PC-3 (cell line): ENCODE measurements at places on chromosomes 12 and 14.

GRCh38 chr12:82685790-82686167, 927 bp upstream of the TMTC2 start:
- peak; percentile 97 for DNase-seq

GRCh38 chr12:42145552-42146215, 1.0 kb upstream of the GXYLT1 start:
- DNase-seq, result peak; percentile 4

GRCh38 chr14:80445605-80446004, 234.3 kb upstream of the DIO2 start:
- DNase-seq, result no peak

DNA sequence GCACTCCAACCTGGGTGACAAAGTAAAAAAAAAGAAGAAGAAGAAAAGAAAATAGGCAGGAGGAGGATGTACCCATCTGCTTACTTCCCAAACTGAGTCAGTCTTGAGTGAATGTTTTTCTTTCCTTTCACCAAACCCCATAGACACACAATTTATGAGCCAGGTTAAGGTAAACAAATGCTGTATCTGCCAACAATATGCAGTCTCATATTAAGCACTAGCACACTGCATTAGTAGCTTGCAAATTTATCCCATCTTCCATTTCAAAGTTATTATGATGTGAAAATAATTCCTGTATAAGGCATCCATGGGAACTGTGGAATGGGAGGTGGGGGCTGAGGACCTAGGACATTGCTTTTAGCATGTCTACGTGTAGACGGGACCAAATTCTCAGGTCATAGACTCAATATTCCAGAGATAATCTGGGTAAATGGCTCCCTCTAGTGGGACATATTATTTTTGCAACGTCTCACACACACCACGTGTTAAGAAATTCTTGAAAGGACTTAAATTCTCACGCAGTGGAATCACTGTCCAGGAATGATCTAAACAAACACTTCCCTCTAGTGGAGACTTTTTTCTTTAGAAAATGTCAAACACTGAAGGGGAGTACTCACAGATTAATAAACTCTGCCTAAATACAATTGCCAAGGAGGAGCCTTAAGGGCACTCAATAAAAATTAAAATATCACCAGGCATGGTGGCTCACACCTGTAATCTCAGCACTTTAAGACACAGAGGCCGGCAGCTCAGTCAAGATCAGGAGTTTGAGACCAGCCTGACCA, 17.1 kb upstream of the OR10P1 start:
- DNase-seq, result peak; percentile 99

GRCh38 chr12:104090685-104091084, 26.4 kb downstream of the HCFC2 start:
- DNase-seq, result peak; percentile 15

DNA sequence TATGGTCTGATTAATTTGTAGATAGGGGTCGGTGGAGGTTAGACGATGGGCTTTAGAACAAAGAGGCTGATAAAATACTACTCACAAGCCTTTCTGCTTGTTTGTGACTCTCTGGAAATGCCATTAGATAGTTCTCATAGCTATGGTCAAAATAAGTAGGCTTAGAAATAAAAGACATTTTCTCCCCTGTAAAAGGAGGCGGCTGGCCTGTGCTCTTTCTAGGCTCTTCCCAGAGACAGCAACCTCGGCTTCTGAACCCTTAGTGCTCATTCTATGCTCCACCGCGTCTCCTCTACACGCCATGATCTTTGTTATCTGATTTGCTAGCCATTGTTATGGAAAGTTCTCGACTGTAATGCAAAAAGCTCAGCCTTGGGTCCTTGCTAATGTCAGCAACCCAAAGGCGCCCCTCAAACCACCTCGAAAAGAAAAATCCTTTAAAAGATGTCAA, 64.5 kb downstream of the CRADD start:
- peak; percentile 45 for DNase-seq

GRCh38 chr14:69931960-69932359, 52.7 kb downstream of the SMOC1 start:
- no peak for DNase-seq

- DNase-seq, result no peak
These were observed 904 bp upstream of the MAP4K5 start for GRCh38 chr14:50533241-50533705.

- DNase-seq, result peak; percentile 86
These were observed 10.2 kb downstream of the OR6S1 start for GRCh38 chr14:20631023-20631879.

DNA sequence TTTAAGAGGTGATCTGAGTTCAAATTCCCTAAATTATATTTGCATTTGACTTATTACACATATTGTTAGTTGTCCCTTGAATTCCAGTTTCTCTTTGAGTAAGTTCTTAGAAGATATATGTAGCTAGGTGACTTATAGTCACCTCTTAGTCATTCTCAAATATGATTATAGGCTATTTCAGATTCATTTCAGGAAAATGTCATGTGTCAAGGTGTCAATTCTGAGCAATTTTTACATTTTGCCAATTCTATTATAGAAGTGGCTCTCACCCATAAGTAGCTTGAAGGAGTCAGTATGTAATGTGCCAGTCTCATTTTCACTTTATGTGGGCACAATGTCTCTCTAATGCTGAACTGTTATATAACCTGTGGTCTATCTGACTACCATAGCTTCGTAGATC, 623.4 kb downstream of the DIO2 start:
- no peak for DNase-seq

GRCh38 chr12:75526655-75527511, 15.5 kb upstream of the KRR1 start:
- DNase-seq, result peak; percentile 75

DNA sequence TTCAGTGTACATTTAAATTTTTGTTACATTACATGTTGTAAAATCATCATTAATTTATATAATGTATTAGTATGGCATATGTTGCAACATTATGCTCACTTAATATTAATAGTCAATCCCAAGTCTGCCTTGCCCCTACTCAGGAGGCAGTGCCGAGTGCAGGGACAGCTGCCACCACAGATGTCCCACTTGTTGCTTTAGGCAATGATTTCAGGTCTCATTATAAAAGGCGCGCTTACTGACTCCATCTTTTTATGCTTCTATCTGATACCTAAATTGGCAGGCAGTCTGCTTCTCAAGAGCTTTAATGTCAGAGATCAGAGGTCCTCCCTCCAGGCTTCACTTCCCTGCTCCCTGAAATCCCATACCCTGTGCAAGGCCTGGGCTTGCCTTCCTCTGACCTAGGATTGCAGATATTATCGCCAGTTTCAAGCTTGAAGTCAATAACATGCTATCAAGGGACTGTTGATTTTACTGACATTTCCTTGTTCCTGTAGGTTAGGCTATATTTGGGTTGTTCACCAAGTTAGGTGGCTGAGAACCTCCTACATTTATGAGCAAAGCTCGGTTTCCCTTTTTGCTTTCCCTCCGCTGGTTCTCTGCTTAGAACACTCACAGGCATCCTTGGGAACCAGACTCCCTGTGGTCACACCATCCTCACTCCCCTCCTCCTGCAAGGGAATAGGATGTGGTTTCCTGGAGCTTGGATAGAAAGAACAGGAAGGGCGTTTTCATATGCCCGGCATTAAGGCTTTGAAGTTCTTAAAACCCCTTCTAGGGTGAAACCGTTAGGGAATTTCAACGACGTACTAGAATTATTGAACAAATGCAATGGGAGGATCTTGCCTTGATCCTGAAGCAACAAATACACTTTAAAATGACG, 208.4 kb upstream of the FKBP4 start:
- no peak for DNase-seq

GRCh38 chr12:106171117-106171750, 32.5 kb upstream of the NUAK1 start:
- DNase-seq, result no peak

DNA sequence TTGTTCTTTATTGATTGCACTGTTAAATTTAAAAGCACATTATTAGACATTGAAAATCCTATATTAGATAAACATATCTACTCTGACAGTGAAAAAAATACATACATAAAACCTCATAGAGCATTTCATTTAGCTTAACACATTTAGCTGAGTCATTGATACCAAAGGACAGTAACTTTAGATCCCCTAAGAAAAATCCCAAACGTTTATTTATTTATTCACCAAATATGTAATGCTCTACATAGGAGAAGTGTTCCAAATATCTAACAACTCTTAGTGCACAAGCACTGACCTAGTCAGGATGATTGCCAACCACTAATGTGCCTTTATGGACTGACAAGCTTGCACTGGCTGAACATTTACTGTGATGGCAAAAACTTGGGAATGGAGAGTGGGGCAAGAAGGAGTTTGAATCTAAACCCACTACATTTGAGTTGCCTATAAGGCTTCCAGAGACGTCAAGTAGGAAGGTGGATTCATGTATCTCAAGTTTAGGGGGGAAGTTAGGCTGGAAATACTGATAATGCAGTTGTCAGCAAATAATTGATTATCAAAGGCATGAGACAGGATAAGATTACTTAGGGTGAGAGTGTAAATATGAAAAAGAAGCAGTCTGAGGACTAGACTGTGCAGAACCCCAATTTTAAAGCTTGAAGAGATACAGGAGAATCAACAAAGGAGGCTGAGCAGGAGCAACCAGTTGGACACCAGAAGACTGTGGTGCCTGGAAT, 156.4 kb downstream of the PLCZ1 start:
- DNase-seq, result no peak

- peak; percentile 29 for DNase-seq
These were observed 488.0 kb upstream of the STXBP6 start for GRCh38 chr14:25537846-25538455.

- no peak for DNase-seq
These were observed 4.6 kb downstream of the AQP2 start for GRCh38 chr12:49954863-49955830.

DNA sequence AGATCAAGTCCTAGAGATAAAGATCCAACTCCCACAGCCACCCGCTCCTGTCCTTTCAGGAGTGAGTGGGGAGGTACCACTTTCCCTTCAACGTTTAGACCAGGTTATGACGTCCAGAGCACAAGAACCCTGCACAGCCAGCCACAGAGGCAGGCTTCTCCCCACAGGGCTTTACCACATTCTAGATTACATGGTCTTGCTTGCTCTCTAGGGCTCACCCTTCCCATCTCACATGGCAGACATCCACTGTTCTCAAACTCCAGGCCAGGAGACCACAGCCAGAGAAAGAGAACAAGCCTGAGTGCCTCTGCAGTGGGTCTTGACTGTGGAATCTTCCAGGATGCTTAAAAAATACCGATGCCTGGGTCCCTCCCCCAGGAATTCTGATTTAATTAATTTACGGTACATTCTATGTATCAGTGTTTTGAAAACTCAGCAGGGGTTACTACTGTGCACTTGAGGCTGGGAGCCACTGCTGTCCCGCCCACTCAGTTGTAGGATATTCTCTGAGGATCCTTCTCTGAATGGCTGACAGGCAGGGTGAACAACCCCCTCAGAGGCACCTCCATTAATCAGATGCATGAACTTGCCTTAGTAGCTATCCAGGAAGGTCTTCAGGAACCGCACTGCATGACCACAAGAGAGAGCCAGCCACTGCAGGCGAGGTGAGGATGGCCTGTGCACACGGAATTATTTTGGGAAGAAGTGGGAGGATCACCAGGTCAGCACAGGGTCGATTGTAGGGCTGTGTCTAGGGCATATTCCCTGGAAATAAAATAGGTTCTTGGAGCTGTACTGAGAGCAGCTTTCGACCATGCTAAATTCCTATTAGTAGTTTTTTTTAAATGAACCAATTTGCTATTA, 21.5 kb upstream of the SOCS2 start:
- DNase-seq, result no peak
